Head of caudate nucleus (tissue), 42 donors: ENCODE measurements at places on chromosomes 6 and 20.
A peak's percentile ranks its signal among the peaks of the same experiment; 100 is the strongest.

GRCh38 chr6:1933292-1933691 is 312.1 kb downstream of the GMDS start:
- DNase-seq = no peak

DNA sequence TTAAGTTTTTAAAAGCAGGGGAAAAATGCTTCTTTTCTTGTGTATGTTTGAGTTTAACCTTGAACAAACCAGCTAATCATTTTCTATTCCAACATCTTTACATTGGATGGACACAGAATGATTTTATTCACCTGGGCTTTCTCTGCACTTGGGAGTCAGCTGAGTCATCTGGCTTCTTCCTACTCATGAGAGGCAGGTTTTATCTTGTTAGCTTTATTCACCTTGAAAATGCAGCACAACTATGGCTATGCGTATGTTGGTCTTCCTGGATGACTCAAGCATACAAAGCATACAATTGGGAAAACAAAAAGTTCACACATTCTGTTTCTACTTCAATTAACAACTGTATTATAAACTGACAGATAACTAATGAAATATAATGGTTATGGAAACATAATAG is 737.7 kb downstream of the FRK start:
- no peak for DNase-seq

DNA sequence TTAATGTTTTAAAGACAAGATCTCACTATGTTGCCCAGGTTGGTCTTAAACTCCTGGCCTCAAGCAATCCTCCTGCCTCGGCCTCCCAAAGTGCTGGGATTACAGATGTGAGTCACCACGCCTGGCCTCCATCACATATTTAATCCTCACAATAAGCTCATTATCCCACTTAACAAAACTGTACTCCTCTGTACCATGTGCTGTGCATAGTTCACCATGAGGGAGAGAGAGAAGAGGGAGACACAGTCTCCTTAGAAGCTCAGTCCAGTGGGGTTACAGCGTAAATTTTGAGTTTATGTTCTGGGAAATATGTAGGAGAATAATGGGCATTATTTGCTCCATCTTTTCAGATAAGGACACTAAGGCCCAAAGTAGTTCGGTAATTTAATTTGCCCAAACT is 7.9 kb upstream of the CPNE5 start:
- no peak for DNase-seq

DNA sequence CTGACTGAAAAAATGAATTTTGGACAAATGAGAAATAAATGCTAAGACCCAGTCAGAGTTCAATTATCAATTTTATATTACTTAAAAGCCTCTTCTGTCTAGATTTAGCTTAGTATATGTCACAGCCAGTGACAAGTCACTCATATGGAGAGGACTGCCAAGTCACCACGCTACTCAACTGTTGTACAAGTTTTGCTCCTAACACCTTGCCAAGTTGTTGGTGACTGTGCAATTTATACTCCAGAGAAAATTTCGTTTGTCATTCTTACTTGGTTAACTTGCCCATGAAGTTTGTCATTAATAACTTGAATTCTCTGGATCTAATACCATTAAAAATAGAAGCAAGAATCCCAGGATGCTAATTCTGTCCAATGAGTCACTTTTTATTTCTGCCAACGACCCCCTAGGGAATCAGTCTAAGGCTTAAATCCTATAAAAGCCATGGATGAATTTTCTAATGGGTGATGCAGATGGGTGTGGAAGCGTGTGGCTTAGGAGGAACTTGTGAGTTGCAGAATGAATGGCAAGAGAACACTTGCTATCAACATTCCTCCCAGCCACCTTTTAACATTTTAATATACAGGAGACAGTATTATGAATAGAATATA is 30.4 kb upstream of the FBXO30 start:
- DNase-seq = no peak

- no peak for DNase-seq
Measured at GRCh38 chr6:119608994-119609393, 259.4 kb upstream of the MAN1A1 start.

DNA sequence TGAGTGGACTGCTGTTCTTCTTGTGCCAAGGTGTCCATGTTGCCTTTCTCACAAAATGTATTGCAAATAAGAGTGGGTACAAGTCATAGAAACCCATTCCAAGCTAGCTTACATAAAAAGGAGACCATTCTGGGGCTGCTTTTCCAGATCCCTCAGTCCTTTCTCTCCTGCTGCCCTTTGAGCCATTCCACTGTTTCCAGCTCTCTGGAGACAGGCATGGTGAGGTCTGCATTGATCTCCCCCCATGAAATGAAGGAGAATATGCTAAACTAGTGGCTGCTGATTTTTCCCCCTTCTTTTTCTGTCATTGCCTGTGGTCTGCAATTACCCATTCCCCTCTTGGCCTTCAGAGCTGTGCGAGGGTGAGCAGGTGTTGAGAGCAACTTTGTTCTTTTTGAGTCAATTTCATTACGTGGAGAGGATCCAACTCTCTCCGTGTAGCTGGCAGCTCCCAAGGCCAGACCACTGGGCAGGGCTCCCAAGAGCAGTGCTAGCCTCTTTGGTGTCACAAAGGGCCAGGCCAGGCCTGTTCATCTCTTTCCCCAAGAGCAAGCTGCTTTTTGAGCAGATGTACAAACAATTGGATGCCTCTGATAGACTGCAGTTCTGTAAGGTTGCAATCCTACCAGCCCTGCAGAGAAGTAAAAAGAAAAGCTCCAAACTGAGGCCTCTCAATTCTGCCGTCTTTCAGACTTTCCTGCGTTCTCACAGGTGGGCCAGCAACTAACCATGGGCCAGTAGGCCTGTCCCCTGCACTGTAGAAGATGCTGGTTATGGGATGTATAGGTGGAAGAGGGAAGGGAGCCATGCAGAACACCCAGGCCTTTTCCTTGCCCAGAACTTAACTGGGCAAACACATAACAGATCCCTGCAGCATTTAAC is 96.1 kb upstream of the ARMC2 start:
- peak; percentile 54 for DNase-seq

DNA sequence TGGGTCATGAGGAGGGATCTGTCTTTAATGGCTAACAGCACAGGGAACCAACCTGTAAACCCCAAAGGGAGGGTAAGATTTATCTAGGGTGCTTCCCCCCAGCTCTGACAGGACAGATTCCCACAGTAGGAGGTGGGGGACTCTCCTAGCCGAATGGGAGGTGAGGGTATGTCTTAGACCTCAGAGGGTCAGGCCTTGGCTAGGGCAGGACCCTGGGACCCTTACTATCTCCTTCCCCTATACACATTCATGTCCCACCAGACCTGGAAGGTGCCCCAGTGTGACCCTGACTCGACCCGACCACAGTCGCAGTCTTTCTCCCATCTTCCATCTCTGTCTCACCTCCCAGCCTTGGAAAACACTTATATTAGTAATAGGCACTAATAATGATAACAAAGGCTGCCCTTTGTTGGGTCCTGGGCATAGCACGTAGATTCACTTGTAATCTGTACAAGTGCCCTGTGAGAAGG is 36.8 kb downstream of the VEGFA start:
- no peak for DNase-seq

DNA sequence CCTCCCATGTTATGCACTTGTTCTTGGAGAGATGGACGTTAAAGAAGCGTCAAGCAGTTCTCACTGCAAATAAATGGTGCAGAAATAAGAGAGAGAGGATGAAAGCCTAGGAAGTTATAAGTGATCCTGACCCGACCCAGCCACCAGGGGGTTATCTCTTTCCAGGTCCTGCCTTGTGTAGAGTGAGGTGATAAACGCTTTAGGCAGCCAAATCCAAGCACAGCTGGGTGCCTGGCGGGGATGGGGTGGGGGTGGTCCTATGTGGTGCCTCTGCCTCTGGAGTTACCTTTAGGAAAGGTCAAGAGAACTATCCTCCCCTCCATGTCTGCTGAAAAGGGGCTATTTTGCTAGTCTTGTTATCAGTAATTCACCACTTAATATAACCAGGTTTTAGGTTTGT is 9.2 kb upstream of the TFAP2A start:
- DNase-seq = no peak

- DNase-seq = no peak
Measured at GRCh38 chr20:57577679-57578475, 17.0 kb downstream of the PCK1 start.

DNA sequence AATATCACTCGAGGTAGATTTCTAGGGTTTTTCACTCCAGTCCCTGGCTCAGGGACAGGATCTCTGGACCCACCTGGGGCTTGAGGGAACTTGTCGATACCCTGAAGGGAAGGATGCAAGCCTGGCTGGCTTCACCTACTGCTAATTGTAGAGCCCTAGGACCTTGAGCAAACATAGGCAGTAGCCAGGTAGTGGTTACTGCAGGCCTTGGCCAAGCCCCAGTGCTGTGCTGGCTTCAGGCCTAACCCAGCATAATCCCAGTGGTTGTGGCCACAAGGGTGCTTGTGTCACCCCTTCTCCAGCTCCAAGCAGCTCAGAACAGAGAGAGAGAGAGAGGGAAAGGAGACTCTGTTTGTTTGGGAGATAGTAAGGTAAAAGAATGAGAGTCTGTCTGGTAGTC is 5.8 kb upstream of the MCM9 start:
- no peak for DNase-seq

DNA sequence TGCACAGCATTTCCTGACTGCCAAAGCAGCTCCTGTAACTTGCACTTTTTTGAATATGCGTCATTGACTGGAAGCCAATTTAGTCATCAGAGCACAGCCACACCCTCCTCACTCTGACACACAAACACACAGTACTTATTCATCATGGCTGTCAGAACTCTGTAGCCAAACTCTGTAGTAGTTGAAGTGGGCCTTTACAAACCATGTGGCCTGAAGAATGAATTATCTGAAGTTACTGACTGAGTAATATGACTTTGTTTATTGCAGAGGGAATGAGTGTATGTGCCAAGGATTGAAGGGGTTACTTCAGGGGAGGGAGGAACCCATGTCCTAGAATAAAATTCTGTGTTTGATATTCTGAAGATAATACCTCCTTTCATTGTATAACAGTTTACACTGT is 102.7 kb downstream of the FIG4 start:
- DNase-seq = no peak

DNA sequence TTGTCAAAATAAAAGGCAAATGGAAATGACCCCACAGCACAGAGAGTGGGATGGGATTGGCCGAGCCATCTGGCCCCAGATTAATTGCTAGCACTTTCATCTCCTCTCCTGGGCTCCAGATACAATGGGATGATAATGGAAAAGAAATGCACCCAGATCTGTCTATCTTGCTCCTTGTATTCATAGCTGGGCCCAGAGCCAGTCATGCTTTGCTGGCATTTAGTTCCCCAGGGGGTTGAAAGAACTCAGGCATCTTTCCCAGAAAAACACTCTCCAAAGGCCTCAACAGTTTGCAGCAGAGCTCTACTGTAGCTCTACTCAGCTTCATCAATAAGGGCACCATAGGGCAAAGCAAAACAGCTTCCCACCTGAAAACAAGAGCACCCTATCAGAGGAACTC is 116.0 kb upstream of the FOXA2 start:
- no peak for DNase-seq

GRCh38 chr6:159977255-159977903 is 8.5 kb downstream of the IGF2R start:
- no peak for DNase-seq

DNA sequence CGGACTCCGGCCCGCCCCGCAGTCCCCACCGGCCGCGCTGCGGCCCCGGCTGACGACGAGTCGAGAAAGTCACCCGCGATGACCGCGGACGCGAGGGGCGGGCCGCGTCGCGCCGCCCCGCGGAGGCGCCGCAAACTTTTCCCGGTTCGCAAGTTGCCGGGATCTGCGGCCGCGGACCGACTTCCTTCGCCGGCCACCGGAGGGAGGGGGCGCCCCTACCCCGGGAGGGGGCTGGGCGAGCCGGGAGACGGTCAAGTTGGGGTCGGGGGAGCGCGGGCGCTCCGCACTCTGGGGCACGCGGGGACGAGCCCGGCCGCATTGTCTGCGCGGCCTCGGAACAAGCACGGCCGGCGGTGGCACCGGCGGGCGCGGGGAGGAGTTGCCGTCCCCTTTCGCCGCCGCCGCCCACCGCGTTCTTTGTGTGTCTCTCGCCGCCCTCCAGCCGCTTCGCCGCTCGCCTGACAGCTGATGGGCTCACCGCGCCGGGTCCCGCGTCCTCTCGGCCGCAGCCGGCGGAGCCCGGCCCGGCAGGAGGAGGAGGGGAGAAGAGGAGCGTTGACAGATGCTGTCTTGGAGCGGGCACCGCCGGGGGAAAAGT is 131.6 kb downstream of the OGFRL1 start:
- peak; percentile 59 for DNase-seq
